Activated CD4-positive, alpha-beta memory T cell treated with anti-CD3 and anti-CD28 coated beads for 36 hours (primary cell): ENCODE measurements at places on chromosomes 6 and 20. TPM values are rescaled to one million over a fixed set of nuclear protein-coding genes. Genes with fewer than 3 reads are reported as not detected.

RAB44 gene
- 0.05 TPM for total RNA-seq

FAM83D gene
- 11.2 TPM for total RNA-seq

DNA sequence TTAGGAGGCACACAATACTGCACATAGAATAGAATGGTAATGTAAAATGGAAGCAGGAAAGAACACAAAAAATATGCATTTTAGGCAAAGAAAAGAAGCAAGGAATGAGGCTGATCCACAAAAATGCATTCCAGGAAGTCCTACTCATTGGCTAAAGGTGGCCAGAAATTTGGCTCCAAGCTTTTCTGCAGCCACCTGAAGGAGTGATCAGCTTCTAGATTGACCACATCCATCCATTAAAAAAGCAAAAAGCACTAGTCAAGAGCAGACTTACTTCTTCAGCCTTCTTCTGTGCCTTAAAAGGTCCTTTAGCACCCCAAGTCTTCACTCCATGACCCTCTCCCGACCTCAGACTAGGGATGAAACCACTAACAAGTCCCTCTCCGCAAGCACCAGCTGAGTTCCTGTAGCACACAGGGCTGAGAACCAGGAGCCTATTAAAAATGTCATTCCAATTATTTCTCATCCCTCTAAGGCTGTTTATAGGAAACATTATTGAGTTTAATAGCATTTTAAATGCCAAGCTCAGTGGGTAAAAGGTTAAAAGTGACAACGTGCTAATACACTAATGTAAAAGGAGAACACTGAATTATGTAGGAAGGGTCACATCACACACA is 36.5 kb downstream of the TRAM2 start:
- DNase-seq: no peak

DNA sequence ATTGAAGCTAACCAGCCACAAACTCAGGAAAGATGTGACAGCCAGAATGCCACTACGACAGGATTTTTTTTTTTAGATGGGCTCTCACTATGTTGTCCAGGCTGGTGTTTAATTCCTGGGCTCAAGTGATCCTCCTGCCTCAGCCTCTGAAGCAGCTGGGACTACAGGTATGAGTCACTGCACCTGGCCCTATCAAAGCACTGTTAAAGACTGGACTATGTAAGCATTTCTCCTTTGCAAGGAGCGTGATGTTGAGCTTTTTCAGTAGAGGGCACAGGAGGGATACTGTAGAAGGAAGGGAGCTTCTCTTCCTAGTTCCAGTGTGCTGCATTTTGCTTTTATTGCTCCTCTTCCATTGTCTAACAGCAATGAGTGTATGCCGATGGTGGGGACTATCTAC is 35.8 kb downstream of the ZBTB9 start:
- no peak for DNase-seq
